ENCODE measurements at places on chromosomes 2 and 18.

- no peak for DNase-seq
Observed at GRCh38 chr2:238851761-238852160, 3.9 kb downstream of the TWIST2 start.

- no peak for DNase-seq
Observed at GRCh38 chr2:84833481-84834150, 47.3 kb downstream of the TRABD2A start.

DNA sequence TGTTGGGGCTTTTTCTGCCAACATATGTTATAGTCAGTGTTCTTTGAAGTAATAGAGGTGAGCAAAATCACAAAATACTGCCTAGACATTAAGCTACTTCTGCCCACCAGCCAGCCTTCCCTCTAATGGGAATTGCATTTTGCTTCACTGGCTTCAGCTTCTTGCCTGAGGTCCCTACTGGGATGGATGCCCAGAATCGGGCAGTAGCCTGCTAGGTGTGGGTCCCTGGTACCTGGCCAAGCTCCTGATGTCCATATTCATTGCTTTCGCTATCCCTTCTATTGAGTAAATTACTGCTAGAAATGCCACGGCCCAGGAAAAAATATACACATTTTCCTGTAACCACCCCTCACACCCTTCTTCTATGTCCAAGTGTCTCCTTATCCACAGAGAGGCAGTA lies 27.0 kb downstream of the CRYGD start:
- DNase-seq, result no peak

GRCh38 chr2:126907671-126908070 lies 9.0 kb downstream of the TEX51 start:
- no peak for DNase-seq

GRCh38 chr2:106343274-106343673 lies 124.9 kb downstream of the RGPD3 start:
- DNase-seq, result no peak

GRCh38 chr18:50444539-50444938 lies 69.7 kb downstream of the SKA1 start:
- no peak for DNase-seq

DNA sequence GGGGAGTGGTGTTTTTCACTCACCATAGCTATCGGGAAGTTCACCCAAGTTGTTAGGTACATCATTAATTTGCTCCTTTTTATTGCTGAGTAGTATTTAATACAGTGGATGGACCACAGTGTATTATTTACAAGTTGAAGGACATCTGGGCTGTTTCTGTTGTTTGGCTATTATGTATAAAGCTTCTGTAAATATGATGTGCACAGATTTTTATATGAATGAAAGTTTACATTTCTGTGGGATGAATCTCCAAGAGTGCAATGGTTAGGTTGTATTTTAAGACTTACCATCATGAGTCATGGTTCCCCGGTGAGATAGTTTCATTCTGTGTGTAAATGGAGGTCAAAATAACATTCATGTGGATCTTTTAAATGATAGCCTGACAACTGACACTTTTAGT lies 337.4 kb downstream of the PTPRM start:
- DNase-seq, result no peak

DNA sequence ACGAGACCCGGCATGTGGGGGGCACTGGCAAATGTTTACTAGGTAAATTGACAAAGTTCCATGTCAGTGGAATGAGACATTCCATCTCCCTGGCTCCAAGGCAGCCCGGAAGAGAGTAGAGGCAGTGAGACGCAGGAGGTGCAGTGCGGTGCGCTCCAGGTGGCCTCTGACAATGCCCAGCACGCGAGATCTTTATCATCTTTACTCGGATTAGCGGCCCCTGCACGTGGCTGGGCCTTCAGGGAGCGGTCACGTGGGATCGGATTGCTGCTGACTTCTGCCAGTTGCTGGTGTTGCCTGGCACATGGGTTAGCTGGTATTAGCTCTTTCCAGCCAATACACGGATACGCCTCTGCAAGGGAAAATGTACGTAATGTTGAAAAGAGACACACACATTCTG lies 151.2 kb upstream of the ALKAL2 start:
- DNase-seq, result no peak

- no peak for DNase-seq
Observed at GRCh38 chr2:141766225-141766624, 364.6 kb downstream of the LRP1B start.

GRCh38 chr2:1538663-1539062 lies 125.4 kb downstream of the TPO start:
- no peak for DNase-seq

DNA sequence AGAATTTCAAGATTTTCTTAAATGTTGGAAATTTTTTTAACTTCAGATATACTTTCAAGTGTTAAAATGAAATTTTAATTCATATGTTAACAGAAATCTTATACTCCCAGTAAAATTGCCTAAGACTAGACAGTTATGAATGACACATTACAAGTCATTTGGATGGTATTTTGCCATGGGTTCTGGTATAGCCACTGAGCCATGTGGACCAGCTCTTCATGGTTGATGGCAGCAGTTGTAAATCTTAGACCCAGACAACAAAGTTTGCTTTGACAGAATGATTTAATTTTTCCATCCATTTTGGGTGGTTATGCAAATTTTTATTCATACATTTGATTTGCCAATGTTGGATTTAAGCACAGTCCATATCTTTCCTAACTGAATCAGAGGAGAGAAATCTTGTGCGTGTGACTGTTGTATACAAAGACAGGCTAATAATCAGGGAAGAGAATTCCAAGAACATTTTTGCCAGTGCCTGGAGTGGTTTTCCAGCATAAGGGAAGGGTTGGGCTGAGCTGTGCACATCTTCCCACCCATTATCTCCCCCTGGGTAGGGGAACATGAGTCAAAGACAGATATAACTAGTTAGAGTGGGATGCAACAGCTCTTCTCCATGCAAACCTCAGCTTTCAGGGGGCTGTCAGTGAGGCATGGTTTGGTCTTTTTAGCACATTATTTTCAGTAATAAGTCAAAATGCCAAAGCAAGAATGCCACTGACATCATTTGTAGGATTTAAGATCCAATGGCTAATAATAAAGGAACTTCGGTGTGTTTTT lies 28.1 kb upstream of the INPP4A start:
- no peak for DNase-seq

- no peak for DNase-seq
Observed at GRCh38 chr2:219290381-219291171, 11.4 kb downstream of the DNAJB2 start.

GRCh38 chr18:63831080-63831788 lies 56.0 kb downstream of the SERPINB7 start:
- DNase-seq, result peak; percentile 41

DNA sequence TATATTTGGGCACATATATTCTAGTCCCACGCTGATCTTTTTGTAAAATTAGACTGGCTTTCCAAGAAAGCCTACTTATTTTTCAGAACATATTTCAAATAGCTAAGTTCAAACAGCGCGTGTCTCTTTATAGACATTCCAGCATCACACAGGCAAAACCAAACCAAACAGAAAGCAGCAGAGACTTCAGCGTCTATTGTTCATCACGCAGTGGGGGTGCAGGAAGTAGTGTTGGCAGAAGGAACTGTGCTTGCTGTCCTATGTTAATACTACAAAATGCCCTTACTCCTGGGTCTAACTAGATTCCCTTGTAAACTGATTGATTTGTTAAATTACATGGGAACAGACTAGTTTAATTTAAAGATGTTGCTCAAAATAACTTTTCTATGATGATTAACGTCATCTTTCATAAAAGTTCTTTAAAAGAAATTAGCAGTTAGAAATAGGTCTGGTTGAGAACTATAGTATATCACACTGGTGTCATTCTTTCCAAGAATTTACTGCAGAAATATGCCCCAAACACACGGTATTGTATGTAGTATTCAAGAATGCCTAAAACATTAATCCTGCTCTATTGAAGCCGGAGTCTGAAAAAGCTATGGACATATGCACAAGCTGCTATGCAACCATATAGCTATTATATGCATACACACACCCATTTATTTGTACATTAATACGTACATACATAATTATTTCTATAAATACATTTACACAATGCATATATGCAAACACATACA lies 436.3 kb downstream of the CBLN2 start:
- no peak for DNase-seq

DNA sequence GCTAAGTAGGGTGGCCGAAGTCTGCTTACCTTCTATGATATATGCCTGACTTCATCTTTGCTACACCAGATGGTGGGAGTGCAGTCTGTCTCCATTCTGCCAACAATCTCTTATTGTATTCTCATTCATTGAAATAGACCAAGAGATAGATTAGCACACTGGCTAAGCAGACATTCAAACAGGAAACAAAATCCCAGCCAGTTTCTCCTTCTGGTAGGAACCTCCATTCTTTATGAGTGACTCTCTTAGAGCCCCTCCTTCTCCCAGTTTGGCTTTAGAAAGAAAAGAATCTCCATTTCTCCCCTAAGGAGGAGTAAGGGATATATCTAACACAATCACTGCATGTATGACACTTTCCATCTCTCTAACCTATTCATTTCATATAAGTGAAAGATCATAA lies 118.9 kb upstream of the COL5A2 start:
- no peak for DNase-seq

DNA sequence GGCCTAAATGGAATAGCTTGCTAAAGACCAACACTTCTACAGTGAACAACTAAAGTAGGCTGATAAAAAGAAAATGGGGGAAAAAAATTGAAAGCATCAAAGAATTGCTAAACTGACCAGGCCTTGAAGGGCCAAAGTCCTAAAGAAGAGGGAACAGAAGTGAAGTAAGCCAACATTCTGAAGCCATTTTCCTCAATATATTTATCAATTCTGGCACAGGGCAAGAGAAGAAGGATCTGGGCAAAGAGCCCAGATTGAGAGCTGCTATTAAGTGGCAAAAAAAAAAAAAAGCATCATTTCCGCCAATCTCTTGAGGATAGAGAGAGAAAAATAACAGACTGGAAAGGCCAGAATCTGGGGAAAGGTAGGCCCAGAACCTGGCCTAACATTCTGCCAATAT lies 25.7 kb downstream of the FANCL start:
- DNase-seq, result no peak

- DNase-seq, result no peak
Observed at GRCh38 chr2:147204102-147204501, 640.7 kb upstream of the ACVR2A start.

DNA sequence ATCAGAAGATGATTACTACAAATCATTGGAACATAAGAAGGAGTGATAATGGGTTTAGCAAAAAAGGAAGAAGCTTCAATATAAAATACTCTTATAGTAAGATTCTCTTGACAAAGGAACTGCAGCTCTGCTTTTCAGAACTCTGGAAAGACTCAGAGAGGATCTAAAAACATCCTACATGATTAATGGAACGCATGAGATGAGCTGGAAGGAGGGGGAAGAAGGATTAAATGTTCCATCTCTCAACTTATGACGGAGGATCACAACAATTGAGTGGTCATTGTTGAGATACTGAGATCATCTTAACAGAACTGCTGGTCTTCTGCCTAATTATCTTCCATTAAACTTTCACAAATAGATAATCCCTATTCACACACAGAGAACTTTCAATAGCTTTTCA lies 267.5 kb upstream of the SLC8A1 start:
- no peak for DNase-seq

GRCh38 chr2:218961651-218962570 lies 2.4 kb downstream of the CDK5R2 start:
- no peak for DNase-seq

GRCh38 chr18:75071484-75071785 lies 137.5 kb downstream of the PTGR3 start:
- DNase-seq, result no peak

- no peak for DNase-seq
Observed at GRCh38 chr18:57437766-57438671, 2.8 kb downstream of the ONECUT2 start.

DNA sequence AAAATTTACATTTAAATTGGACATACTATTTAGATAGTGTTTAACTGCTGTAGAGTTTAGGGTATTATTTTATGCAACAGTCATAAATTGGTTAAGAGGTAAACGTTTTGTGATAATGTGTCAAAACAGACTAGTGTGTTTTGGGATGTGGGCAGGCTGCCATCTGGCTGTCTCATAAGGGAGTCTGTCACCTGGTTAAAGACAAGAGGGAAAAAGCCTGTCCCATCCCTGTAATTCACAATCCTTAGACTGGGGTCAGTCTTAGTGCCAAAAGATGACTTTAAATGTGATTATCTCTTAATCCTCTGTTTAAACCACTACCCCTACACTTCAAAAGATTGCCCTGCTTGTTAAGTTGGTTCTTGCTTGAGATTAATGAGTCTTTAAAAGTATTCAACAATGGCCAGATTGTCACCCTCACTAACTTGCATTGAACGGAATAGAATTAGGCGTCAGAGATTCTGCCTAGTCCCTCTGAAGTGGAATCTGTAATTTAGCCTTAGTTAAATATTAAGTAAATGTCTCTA lies 59.2 kb downstream of the SGPP2 start:
- no peak for DNase-seq

GRCh38 chr2:34012715-34013302 lies 413.7 kb upstream of the FAM98A start:
- DNase-seq, result peak; percentile 5

GRCh38 chr18:59952283-59953007 lies 52.6 kb downstream of the PMAIP1 start:
- DNase-seq, result no peak

DNA sequence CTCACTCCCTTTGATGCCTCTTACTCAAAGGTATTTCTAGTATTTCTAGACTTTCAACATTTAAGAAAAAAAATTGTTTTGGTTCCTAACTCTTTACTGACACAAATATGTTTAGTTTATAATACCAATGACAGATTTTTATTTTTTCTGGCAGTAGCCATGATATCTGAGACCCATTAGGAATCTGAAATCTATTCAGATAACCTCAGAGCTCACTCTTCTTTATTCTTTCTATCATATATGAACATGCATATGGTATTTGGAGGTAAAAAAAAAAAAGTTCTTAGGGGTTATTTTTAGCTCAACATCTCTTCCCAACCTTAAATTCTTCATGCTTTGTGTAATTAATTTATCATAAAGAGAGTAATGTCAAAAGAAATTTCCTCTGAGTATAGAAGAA lies 465.5 kb downstream of the CDH2 start:
- no peak for DNase-seq

- no peak for DNase-seq
Observed at GRCh38 chr2:46118656-46119371, 178.4 kb upstream of the EPAS1 start.

DNA sequence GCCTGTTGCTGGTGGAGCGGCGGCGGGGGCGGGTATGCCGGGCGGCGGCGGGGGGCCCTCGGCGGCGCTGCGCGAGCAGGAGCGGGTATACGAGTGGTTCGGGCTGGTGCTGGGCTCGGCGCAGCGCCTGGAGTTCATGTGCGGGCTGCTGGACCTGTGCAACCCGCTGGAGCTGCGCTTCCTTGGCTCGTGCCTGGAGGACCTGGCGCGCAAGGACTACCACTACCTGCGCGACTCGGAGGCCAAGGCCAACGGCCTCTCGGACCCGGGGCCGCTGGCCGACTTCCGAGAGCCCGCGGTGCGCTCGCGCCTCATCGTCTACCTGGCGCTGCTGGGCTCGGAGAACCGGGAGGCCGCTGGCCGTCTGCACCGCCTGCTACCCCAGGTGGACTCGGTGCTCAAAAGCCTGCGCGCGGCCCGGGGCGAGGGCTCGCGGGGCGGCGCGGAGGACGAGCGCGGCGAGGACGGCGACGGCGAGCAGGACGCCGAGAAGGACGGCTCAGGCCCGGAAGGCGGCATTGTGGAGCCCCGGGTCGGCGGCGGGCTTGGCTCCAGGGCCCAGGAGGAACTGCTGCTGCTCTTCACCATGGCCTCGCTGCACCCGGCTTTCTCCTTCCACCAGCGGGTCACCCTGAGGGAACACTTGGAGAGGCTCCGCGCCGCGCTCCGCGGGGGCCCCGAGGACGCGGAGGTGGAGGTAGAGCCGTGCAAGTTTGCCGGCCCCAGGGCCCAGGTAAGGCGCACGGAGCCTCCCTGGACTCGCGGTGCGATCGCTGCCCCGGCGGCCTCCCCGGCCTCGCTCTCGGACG lies 1.0 kb downstream of the ZCCHC2 start:
- DNase-seq, result no peak

GRCh38 chr2:231228223-231228622 lies 29.8 kb downstream of the ARMC9 start:
- peak; percentile 55 for DNase-seq
